ENCODE measurements at places on chromosomes 6 and 20. TPM values are rescaled to one million over a fixed set of nuclear protein-coding genes. Genes with fewer than 3 reads are reported as not detected.

The PGC gene
- not detected for total RNA-seq

The TLDC2 gene
- not detected for total RNA-seq

The EFCAB8 gene
- not detected for total RNA-seq

The ULBP1 gene
- total RNA-seq: 0.75 TPM

The MEI4 gene
- not detected for total RNA-seq

The IL20RA gene
- not detected for total RNA-seq

The C6orf58 gene
- total RNA-seq: not detected

The RIPOR3 gene
- total RNA-seq: not detected

The RIMS1 gene
- not detected for total RNA-seq

The SAMD10 gene
- not detected for total RNA-seq

The FOXO3 gene
- 11.2 TPM for total RNA-seq

The PRR18 gene
- total RNA-seq: 0.06 TPM

The MOG gene
- total RNA-seq: not detected

Data from A549 treated with Mapracorat at 1 μM for 4 hours (cell line).